Nasal cavity respiratory epithelium epithelial cell of viscerocranial mucosa (primary cell): ENCODE measurements at places on chromosomes 7 and 10. TPM values are rescaled to one million over a fixed set of nuclear protein-coding genes. Genes with fewer than 3 reads are reported as not detected.

Gene VWDE
- 3.1 and 3.8 TPM in 2 replicates for total RNA-seq

Gene CYP26C1
- under 0.01 TPM in 1 of 2 replicates, not detected in the other for total RNA-seq

Gene EGR2
- total RNA-seq = 0.64 and 0.68 TPM in 2 replicates

Gene PAPSS2
- total RNA-seq = 0.68 and 5.1 TPM in 2 replicates

Gene AGR3
- not detected in 2 replicates for total RNA-seq

Gene RSPH10B
- 0.43 TPM in 1 of 2 replicates, not detected in the other for total RNA-seq

Gene TMEM254
- total RNA-seq = 13.0 and 20.7 TPM in 2 replicates

Gene CYTH3
- 9.2 and 20.9 TPM in 2 replicates for total RNA-seq

Gene GFRA1
- under 0.01 TPM in 1 of 2 replicates, not detected in the other for total RNA-seq

Gene EPO
- total RNA-seq = not detected in 2 replicates

Gene NPFFR1
- total RNA-seq = not detected in 2 replicates

Gene CYP2C19
- 0.50 TPM in 1 of 2 replicates, not detected in the other for total RNA-seq
